ENCODE measurements at places on chromosomes 13 and 19.

DNA sequence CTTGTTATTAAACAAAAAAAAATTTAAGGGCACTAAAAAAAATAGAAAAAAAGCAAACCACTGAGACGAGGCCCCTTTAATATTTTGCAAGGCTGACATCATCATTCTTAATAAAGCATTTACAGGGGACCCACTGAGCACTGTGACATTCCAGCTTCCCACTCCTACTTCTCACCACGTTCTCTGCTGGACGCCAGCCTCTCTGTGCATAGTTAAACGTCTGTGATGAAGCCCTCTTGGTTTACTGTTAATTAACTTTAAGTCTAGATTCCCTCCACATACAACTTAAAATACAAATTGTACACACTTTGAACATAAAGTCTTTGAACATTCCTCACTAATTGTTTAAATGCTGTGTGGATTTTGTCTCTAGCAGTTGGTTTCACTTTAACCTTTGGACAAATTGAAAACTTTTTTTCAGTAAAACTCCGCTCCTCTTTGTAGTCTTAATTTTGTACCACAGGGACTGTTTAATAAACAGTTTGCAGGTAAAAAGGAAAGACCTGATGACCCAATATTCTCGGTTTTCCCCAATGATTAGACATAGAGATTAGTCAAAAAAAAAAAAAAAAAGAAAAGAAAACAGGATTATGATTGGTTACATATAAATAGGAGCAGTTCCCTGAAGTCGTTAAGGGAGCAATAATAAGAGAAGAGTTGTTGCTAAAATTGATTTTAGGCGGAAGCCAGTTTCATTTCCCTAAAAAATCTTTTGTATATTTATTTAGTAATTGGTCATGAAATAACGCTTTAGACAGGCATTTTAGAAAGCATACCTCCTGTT is 219.8 kb downstream of the MZT1 start:
- DNase-seq, result no peak

DNA sequence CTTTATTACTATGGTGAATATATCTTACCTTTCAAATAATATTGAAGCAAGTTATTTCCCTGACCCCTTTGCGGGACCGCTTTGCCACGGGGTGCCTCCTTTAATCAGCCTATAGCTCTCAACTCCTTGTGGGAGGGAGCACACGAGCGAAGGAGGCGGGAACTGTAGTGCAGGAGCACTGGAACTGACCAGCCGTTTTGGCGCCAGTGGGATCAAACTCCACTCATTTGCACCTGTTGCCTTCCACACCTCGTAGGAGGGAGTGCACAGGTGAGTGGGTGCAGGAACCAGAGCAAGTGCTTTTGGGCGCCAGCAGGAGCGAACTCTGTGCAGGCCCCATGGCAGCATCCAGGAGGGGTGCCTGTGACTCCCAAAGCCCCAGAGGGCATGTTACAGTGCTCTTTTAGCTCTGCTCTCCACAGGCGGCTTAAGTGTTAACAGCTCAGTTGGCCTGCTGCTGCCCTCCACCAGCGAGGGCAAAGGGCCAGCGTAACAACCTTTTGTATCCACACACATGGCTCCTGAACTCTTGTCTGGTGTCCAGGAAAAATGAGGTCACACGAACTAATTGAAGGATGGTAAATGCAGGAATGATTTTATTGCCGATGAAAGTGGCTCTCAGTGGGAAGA is 206.9 kb downstream of the GGACT start:
- DNase-seq, result no peak

GRCh38 chr13:49635599-49636433 is 7.5 kb downstream of the ARL11 start:
- DNase-seq, result peak; percentile 66

DNA sequence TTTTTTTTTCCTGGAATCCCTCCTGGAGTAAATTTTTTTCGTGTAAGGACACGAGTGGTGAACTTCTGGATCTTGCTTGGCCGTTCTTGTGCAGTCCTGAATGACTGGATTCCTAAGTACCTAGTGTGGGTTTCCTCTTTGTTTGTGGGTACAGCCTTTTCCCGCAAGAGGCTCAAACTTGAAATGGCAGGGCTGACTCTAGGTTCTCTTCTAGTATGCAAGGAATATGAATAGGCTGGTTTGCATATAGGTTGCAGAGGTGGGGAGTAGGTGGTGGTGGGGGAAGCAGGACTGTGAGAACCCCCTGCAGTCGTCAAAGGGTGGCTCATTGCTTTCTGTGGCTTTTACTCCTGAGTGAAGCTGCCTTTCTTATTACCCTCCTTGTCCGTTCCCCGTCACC is 13.6 kb downstream of the UBAC2 start:
- no peak for DNase-seq

DNA sequence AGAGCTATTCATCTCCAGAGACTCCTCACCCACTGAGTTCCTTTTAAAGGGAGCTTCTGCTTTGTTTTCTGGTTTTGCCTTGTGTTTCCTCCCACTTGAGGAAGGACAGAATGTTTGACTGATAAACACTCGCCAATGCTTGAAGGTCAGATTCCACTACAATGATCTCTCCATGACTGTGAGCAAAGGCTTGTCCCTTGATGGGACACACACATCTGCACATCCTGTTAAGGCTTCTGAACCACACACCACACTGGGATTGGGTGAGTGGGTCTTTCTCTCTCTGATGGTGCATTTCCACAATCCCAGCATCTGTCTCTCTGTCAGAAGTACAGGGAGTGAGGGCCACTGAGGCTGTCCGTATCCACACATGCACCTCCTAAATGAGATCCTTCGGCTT is 245.3 kb downstream of the IRS2 start:
- no peak for DNase-seq

DNA sequence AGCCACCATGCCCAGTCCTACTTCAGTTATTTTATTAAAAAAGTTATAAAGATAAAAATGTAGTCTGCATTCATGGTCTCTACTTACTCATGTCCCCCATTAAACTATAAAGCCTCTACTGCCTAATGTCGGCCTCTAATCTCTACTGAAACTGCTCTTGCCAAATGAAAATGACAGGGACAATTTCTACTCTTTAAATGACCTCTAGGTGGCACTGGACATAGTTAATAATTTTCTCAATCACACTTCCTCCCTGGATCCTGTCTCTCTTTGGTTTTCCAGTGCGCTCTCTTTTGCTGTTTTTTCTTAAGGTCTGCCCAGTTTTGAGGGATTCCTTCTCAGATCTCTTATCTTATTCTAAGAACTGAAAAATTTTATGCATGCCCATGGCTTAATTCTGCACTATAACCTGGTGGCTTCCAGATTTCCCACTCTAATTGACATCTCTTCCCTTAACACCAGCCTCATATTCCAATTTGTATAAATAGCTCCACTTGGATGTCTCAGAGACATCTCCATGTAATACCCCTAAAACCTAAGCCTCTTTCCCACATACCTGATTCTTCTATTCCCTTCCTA is 54.3 kb downstream of the MTMR6 start:
- peak; percentile 31 for DNase-seq

DNA sequence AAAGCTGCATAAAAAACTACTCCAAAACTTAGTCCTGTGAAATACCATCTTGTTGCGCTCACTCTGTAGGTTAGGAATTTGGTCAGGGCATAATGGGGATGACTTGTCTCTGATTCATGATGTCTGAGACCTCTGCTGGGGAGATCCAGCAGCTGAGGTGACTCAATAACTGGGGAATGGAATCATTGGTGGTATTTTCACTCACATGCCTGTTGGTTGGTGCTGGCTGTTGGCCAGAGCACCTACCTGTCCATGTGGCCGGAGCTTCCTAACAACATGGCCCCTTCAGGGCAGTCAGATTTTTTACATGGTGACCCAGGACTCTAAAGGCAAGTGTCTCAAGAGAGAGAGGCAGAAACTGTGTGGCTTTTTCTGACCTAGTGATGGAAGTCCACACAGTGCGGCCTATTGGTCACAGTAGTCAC is 7.4 kb upstream of the ESD start:
- DNase-seq, result no peak

GRCh38 chr13:48431431-48431830 is 18.5 kb upstream of the LPAR6 start:
- DNase-seq, result no peak

- no peak for DNase-seq
Observed at GRCh38 chr19:10809651-10810285, 26.2 kb downstream of the TMED1 start.

GRCh38 chr13:66556306-66556705 is 673.8 kb downstream of the PCDH9 start:
- DNase-seq, result no peak

DNA sequence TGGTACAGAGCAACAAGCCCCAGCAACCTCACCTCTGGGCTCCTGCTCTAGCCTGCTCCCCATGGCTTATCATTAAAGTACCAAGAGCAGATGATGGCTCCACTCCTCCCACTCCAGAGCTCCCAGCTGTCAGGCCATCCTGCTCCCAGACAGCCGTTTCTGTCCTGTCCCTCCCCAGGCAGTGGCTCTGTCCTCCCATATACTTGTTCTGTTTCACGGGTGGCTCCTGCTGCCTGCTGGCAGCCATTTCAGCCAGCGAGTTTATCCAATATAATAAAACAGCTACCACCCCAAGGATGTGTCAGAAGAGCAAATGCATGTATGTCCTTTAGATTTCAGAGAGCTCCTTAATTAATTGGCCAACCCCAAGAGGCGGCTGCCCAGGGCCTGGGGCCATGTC is 79.4 kb upstream of the VSTM2B start:
- no peak for DNase-seq

GRCh38 chr19:55257461-55258420 is 1.1 kb downstream of the PPP6R1 start:
- peak; percentile 61 for DNase-seq

DNA sequence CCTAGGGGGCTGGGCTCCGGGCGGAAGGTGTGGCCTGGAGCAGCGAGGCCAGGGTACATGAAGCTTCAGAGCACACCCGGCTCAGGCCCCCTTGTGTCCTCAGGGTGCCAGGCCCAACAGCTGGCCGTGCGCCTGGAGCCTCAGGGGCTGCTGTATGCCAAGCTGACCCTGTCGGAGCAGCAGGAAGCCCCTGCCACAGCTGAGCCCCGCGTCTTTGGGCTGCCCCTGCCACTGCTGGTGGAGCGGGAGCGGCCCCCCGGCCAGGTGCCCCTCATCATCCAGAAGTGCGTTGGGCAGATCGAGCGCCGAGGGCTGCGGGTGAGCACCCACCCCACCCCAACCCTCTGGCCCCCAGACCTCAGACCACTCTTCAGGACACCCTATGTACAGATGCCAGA is 3.2 kb downstream of the SYDE1 start:
- DNase-seq, result no peak

GRCh38 chr19:11722414-11722813 is 16.3 kb downstream of the ZNF823 start:
- DNase-seq, result no peak

DNA sequence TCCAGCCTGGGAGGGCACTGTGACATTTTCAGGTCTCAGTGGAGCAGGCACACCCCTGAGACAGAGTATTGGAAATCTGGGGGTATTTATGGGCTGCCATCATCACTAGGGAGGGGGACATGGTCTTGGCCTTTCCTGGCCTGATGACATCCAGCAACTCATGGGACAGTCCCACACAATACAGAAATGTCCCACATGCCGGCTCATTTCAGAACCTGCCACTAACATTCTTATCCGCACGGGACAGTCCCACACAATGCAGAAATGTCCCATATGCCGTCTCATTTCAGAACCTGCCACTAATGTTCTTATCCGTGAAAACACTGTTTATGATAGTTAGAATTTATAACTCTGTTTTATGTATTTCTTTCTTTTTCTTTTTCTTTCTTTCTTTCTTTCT is 9.8 kb downstream of the SLC8A2 start:
- no peak for DNase-seq

- DNase-seq, result no peak
Observed at GRCh38 chr19:6362027-6362350, 658 bp downstream of the CLPP start.

- no peak for DNase-seq
Observed at GRCh38 chr13:45231722-45232121, 30.9 kb upstream of the KCTD4 start.

DNA sequence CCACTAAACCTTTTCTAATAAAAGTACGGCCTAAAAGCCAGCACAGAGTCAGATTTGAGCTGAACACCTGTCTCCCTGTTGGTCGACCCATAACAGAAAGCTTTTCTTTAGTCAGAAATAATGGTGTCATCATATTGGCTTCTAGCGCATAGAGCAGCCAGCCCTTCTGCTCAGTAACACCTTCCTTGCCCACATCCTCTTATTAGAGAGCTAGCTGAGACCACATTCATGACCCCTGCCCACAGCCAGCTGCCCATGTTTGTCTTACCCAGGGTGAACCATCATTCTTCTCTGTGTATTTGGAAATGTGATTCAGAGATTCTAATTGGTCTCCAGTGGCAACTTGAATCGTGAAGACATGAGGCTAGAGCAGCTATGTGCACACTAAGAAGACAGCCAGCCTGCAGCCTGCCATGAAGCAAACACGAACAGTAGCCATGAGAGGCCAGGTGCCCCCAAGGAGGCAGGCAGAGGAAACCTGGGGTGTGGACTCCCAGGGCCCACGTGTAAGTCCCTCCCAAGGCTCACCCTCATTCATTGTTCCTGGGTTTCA is 82.3 kb upstream of the PDCD5 start:
- DNase-seq, result no peak

DNA sequence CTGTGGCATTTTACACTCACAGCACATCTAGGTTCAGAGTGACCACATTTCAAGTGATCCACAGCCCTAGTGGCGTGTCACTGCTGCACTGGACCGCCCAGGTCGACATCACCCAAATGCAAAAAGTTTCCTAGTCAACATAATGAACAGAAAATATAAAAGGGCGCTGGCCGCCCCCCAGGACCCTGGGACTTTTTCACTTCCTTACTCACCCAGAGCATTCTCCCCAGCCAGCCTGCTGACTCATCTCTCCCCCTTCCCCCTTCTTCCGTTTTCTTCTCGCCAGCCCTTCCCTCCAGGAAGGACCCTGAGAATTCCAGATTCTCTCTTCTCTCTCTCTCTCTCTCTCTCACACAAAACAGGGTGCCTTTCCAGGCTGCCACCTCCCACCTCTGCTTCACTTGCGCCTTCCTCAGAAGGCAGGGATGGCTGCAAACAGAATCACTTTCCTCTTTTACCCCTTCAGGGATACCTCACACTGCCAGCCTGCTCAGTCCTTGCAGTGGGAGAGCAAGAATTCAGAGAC is 21.0 kb upstream of the GRWD1 start:
- DNase-seq, result peak; percentile 29

DNA sequence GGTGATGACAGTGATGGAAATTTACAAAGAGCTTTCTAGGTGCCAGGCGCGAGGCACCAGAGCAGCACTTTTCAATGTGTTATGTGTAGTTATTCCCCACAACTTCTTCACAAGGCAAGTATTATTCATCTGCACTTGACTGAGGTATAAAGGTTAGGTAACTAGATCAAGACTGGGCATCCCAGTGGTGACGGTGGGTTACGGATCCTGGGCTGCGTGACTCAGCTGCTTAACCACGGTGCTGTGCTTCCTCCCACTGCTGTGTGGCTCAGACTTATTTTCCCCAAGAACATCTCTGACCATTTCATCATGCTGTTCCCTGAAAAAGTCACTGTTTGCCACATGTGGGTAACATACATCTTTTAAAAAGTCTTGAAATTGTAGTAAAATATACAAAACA is 19.3 kb downstream of the EDDM13 start:
- no peak for DNase-seq

DNA sequence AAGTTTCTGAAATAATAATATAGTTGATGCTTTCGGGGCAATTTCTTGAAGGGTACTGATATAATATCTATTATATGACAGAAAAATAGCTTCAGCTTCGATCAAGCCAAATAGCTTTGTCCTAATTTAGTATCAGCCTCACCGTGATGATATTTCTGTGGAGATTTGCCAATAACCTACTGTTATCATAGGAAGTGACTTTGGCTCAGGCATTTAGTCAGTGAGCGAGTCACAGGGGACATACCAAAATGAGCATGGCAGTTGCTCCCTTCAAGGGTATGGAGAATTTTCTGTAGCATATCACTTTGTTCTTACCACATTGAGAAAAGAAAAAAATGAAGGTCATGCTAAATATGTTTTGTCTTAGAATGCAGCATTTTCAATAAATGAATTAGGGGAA is 767.6 kb upstream of the SLITRK1 start:
- DNase-seq, result no peak
